Stimulated activated CD4-positive, alpha-beta T cell treated with anti-CD3 and anti-CD28 coated beads, Interleukin-1b, Interleukin-23, amount 100 ng/mL, for 1 hour (primary cell): ENCODE measurements at places on chromosomes 2 and 18.

- DNase-seq: no peak
These were observed 6.4 kb downstream of the SALL3 start for GRCh38 chr18:78986018-78986481.

DNA sequence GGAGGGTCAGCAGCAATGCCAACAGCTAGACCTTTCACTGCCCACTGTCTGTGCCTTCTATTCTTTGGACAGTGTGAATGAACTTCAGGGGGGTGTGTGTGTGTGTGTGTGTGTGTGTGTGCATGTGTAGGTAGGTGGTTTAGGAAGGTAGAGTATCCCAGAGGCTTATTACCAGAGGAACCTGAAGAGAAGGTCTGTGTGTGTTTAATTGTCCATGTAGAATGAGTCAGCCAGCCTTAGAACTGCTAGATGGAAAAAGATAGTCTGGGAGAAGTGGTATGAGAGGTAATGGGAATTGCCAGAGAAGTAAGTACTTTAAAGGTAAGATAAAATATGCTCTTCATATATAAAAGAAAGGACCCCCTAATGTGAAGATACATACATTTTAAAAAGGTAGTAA, 522.2 kb downstream of the PIK3C3 start:
- DNase-seq: no peak

DNA sequence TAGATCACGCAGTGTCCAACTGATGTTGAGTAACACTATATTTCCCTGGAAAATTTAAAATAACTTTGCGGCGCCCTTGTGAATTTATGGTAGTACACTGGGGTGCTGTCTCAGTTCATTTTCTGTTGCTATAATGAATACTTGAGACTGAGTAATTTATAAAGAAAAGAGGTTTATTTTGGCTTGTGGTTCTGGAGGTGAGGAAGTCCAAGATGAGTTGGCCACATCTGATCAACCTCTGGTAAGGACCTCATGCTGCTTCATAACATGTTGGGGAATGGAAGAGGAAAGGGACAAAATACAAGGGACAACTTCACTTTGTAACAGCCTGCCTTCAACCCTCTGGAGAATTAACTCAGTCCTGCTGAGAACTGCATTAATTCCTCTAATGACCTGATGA, 36.4 kb downstream of the ACTR3 start:
- no peak for DNase-seq

GRCh38 chr18:3093624-3094337, 80.8 kb upstream of the LPIN2 start:
- DNase-seq: no peak

- no peak for DNase-seq
These were observed 301.8 kb downstream of the XIRP2 start for GRCh38 chr2:167190053-167190452.

GRCh38 chr2:240589850-240590525, 3.5 kb downstream of the CAPN10 start:
- DNase-seq: no peak

DNA sequence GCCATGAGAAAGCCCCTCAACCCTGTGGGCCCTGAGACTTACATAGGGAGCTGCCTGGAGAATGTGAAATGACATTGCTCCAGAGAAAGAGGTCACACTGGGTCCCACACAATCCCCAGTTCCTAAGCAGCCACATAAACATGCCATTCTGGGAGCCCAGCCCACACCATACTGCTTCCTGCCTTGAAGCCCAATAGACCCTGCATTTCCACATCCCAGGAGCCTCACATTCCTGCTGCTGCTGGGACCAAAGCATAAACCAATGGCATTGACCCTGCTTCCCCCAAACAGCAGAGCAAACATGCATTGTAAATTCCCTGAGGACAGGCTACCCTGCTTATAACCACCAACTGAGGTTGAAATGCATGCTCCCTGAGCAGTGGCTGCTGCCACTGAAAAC, 1117.6 kb upstream of the SLC39A10 start:
- DNase-seq: no peak

DNA sequence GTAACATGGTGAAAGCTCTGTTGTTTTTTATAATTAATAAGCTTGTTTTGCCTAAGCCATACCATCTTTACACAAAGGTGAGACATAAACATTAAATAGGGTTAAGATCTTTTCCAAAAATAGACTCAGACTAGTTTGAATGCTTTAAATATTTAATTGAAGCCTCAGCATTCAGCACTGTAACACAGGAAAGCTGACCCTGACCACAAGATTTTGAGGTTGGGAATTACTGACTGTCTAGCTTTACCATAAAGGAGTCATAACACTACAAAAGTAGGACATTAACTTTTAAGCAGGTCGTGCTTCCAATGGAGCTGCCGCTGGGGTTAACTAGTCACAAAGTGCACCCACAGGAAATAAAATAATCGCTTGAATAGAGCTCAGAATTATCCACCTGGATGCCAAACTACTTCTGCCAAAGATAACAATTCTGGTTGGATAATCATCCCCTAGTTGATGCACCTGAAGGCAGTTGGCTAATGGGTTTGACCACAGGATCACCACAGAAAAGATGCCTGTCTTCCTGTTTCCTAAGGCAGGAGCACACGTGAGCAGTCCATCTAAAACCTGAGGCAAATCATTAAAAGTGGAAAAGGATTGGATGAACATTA, 106.2 kb downstream of the COBLL1 start:
- no peak for DNase-seq

- no peak for DNase-seq
These were observed 42.7 kb downstream of the BCL11A start for GRCh38 chr2:60510713-60511112.

GRCh38 chr2:120436460-120436739, 90.5 kb downstream of the INHBB start:
- no peak for DNase-seq

DNA sequence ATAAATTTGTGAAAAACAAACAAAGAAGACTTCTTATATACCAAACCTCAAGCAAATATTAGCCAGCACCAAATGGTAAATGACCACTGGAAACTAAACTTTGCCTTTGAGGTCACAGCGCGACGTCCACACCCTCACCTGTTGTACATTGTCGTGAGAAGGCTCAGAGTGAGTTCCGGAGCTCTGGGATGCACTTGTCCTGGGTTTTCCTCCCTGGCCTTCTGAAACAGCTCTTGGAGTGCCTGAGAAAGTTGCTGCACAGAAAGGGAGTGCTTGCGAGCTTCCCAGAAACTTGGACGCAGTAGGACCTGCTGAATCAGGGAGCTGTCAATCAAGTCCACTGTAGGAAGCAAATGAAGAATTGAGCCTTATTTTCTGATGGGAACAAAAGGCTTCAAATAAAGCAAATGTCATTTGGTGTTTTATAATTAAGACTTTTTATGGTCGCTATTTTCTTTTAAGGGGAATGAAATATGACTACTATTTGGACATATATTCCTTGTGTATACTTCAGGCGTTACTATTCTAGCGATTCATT, 11.0 kb downstream of the DYTN start:
- DNase-seq: no peak

GRCh38 chr2:24164416-24164973, 10.4 kb upstream of the FAM228A start:
- DNase-seq: peak; percentile 5

DNA sequence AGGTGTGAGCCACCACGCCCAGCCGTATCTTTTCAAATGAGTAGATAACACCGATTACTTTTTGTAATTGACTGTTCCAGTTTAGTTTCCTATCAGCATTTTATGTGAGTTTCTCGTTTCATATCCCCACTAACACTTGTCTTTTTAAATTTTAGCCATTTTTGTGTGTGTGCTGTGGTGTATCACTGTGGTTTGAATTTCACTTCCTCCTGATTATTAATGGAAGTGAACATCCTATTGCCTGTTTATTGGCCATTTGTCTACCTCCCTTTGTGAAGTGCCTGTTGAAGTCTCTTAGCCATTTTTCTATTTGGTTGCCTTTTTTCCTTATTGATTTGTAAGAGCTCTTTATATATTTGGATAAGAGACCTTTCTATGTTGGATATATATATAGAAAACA, 91.7 kb upstream of the STON1 start:
- no peak for DNase-seq

DNA sequence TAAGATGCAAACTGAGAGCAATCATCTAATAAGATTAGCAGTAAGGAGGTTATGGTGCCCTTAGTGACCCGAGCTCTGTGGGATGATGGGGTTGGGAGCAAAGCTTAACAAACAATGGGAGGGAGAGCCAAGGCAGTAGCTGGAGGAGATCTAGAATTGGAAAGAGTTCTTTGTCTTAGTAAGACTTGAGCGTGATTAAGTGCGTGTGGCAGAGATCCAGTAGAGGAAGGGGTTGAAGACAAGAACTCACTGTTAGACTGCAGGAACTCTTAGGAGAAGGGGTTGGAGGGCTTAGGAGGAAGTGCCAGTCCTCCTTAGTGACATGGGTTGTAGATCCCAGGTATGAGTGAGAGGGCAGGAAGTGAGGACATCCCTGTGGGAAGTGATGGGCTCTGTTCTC, 184.7 kb downstream of the GFPT1 start:
- no peak for DNase-seq

DNA sequence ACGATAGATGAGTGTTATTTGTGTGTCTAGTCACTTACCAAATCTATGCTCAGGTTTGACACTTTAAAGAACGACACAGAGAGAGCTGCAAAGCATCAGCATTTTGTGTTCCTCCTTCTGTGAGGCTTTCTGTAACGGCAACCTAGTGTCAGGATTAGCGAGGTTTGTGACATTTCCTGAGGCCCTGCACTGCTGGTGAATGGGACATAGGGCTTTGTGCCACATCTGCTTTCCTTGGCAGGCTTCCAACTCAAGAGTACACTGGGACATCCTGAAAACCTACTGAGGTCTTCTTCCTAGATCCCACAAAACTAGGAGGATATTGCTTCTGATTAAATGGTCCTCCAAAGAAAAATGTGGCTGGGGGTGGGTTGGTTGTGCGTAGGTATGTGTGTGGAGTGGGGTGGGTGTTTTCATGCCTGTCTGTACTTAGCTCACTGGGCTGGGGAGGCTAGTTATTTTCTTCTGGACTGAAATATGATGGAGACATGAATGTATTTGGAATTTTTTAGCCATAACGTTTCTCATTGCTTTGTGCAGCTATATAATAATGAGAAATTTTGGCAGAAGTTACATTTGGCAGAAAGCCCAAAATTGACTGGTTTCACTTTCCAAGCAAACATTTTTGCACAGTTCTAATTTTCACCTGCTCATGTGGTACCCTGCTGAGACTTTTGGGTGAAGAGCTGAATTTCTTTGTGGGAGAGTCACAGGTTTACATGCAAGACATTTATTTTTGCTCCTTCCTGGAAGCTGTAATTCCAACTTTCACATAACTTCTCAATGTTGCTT, 308.4 kb downstream of the XIRP2 start:
- no peak for DNase-seq

DNA sequence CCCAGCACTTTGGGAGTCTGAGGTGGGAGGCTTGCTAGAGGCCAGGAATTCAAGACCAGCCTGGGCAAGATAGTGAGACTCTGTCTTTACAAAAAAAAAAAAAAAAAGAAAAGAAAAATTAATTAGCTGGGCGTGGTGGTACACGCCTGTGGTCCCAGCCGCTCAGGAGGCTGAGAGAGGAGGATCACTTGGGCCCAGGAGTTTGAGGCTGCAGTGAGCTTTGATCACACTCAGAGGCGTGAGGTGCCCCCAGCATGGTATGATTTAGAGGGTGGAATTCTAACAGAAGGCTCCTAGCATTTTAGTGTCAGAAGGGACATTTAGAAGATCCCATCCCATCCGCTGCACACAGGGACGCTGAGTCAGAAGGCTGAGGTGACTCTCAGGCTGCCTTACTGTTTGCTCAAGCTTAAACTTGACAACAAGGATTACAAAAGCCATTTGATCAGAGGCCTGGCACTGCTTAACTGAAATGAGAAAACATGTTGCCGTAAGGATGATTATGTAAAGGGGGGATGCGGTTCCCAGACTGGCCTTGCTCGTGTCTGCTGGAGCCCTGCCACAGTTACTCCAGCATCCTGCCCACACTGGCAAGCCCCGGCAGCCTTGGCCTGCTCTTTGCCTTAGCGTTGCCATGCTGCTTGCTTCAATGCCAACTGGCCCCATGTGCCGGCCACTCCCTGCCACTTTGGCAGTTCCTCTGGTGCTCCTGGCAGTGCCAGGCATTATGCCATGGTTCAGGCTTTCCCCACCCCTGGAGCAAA, 45.6 kb upstream of the SLC1A4 start:
- no peak for DNase-seq

- no peak for DNase-seq
These were observed 4.2 kb upstream of the KLHL14 start for GRCh38 chr18:32777049-32777448.

DNA sequence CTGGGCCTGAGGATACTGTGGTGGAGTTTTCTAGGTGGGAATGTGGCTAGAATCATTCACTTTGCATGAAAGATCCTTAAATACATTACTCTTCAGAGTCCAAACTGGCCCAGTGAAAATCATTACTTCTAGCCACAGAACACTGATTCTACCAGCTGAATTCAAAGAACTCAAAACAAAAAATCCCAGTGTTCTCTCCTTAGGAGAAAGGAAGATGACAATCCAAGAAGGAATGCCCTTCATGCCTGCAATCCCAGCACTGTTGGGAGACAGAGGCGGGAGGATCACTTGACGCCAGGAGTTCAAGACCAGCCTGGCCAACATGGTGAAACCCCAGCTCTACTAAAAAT, 35.2 kb downstream of the FAM228A start:
- no peak for DNase-seq

DNA sequence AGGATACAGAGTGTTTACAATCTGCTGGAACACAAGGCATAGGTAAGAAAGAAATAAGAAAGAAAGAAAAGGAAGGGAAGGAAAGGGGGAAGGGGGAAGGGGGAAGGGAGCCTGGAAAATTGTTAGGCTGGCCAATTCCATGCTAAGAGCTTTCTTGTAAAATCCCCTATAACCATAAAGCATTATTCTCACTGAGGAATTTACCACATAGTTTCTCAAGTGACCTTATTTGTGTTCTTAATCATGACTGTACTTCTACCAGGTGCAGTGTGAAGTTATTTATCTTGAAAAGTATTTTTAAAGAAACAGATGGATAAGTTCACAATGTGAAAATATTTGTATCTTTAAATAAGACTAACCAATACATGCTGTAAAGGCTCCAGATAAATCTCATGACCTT, 39.2 kb upstream of the KIDINS220 start:
- DNase-seq: no peak

- DNase-seq: no peak
These were observed 51.9 kb upstream of the ODC1 start for GRCh38 chr2:10499911-10500521.

- no peak for DNase-seq
These were observed 41.4 kb downstream of the STEAP3 start for GRCh38 chr2:119264781-119265692.

DNA sequence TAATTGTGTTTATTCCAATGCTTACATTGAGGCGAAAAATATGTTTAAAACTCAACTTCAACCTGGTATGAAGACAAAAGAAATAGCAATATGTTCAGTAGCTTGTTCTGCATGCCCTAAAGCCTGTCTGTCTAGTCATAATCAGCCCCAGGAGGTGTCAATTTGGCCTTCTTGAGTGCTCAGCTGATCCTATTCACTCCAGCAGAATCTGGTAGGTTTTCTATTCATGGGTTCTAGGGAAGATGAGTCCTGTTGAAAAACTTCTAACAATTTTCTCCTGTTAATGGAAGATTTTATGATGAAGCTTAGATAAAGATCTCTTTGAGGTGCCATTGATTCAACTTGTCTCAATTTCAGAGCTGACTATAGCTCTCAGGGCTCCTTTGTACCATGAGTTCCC, 402.0 kb upstream of the UBE2E3 start:
- no peak for DNase-seq
